ENCODE measurements at places on chromosomes 11 and 22.

- no peak for DNase-seq
Measured at GRCh38 chr11:120871924-120872323, 152.0 kb upstream of the TBCEL start.

DNA sequence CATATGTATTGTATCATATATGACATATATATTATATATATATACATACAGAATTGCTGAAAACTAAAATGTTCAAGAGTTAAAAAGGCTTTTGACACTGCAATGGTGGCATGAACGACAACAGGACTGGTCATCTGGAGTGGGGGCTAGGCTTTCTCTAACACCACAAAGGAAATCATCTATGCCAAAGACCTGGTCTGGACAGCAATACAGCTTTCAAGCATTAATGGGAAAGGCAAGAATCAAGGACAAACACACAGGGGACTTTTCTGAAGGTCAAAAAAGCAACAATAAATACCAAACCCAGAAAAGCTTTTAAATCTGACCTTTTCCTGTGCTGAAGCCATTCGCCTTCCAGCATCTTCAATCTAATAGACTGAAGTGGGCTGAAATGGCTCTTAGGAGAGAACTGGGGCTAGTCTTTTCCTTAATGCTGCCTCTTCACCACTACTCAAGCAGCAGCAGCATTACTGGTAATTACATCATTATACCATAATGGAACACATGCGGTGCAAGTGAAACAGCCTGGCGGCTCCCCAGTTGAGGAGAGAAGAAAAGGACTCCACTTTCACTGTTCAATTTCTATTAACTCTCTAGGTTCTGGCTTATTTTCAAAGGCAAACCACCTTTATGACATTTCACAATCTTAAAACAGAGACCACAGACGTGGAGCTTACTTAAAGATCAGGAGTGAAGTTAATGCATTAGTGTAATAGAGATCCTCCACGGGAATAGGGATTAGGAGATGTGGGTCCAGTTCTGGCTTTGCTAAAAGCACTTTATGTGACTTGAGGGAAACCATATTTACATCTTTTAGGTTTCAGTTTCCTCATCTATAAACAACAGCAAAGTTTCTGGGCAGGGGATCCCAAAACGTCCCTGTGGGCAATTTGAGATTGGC is 63.0 kb downstream of the GAB2 start:
- DNase-seq = no peak

DNA sequence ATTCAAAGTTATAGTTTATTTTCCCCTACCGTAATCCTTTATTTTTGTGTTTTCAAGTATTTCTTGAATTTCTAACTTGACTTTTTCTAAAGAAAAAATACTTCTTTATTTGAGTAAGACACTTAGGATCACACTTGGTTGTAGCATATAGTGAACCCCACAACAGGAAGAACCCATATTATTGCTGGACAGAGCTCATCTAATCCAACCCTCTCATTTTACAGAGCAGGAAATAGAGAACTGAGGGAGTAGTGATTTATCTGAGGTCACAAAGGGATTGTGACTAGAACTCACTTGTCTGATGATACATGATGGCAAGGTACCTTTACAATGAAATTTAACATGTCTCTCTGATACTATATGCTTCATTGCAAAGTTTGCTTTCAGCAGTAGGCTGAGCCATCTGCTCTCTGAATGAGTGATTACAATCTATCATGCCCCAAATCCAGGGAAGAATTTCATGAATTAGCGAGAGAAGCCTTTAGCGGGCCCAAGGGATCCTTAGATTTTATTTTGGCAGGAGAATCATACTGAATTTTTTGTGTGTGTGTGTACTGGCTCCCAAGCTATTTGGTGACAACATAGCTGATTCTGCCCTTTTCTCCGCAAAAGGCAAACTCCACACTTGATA is 9.8 kb downstream of the SLC17A6 start:
- DNase-seq = no peak

DNA sequence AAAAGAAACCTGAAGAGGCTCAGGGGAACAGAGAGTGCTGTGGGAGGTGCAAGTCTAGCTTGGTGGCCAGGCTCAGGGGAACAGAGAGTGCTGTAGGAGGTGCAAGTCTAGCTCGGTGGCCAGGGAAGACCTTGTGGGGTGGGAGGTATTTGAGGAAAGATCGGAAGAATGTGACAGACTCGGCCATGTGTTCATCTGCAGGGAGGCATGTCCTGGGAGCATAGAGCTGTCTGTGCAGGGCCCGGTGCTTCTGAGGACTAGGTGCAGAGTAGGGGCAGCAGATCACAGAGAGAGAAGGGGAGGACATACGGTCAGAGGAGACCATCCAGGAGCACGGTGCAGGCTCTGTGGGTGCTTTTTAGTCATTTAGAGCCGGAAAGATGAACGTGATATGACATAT is 10.8 kb downstream of the IFITM10 start:
- no peak for DNase-seq

DNA sequence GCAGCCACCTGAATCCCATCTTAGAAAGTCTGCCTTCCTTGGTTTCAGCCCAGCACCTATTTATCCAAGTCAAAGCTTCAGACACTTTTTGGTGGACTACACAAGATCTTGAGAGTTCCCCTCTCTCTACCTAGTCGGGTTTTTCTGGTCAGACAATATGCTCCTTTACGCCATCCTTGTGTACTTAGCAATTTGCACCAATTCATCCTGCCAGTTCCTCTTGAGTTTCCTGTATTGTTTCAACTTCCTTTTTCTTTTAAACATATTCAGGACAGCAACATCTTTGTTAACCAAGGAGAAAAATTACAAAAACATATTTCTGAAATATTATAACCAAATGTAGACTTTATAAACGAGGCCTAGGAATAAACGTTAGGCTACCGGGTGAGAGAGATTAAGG is 368.2 kb upstream of the CADM1 start:
- DNase-seq = no peak

DNA sequence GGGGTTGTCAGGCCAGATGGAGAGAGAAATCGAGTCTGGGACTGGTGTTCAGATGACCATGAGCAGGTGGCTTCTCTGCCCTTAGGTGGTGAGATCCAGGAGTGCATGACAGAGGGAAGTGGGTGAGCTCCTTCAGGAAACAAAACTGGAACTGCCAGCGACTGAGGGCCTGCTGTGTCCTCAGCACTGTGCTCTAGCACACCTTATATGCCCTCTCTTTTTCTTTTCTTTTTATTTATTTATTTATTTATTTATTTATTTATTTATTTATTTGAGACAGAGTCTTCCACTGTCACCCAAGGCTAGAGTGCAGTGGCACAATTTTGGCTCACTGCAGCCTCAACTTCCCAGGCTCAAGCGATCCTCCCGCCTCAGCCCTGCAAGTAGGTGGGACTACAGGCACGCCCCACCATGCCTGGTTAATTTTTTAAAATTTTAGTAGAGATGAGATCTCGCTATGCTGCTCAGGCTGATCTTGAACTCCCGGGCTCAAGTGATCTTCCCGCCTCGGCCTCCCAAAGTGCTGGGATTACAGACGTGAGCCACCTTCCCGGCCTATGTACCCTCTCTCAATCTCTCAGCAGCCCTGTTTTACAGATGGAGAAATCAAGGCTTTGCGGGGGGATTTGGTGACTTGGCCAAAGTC is 14.8 kb upstream of the RASD2 start:
- DNase-seq = no peak

- no peak for DNase-seq
Measured at GRCh38 chr11:26764315-26764714, 42.5 kb upstream of the SLC5A12 start.

DNA sequence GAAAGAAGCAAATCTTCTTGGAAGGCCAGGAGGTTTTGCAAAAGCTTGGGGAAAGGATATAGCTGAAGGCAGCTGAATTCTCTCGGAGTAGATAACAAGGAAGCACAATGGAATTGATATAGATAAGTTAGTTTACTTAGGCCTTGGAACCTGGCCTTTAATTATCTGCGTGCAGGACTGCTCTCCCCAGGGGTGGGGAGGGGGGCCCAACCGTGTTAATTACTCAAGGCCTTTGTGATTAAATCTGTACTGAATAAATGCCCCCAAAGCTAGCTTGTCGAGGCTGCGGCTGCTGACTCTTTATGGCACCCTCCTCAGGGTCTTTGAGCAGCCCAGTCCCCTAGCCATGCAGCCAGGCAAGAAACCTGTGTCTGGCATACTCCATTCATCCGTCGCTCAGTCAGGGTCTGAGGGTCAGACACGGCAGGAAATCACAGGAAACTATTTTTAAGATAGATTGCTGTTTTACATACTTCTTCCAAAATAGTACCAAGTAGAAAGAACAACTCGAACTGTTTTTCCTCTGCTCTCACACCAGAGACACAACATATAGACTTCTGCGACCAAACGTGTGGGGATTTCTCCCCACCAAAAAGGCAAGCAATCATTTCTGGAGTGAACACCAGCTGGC is 36.5 kb downstream of the MS4A2 start:
- no peak for DNase-seq

DNA sequence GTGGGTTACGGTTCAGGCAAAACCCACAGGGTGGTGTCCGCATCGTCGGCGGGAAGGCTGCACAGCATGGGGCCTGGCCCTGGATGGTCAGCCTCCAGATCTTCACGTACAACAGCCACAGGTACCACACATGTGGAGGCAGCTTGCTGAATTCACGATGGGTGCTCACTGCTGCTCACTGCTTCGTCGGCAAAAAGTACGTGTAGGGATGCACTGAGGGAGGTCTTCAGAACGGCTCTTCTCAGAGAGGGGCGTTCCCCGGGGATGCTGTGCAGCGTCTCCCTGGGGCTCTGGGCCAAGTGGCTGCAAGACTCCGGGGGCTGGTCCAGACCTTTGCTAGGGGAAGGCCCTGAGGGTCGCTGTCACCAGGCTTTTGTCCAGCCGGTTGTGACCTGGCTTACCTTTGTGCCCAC is 1.3 kb downstream of the ACR start:
- DNase-seq = no peak

- DNase-seq = no peak
Measured at GRCh38 chr11:29361369-29361768, 655.5 kb downstream of the KCNA4 start.

- no peak for DNase-seq
Measured at GRCh38 chr11:116631201-116631600, 141.6 kb downstream of the BUD13 start.

DNA sequence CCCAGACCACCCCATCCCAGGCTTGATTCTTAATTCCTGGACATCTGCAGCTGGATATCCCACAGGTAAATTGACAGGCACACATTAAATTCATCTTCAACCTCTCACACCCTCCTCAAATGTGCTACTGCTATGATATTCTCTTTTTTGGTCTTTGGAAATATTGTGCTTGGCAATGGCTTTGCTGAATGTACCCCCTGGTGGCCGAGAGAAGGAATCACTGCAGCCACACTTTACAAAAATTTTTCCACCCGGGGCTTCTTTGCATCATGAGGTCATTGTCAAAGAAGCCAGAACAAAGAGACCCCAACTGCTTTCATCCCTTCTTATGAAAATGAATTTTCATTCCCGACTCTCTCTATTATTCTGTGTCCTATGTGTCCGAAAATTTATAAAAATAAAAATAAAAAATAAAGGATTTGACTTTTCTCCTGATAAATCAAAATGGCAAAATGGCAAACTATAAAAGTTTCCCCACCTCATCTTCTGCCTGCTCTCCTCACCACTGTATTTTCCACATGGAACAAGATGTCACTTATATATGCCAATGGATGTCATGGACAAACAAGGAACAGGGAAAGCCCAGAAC is 15.0 kb upstream of the CYB5R2 start:
- peak; percentile 24 for DNase-seq

DNA sequence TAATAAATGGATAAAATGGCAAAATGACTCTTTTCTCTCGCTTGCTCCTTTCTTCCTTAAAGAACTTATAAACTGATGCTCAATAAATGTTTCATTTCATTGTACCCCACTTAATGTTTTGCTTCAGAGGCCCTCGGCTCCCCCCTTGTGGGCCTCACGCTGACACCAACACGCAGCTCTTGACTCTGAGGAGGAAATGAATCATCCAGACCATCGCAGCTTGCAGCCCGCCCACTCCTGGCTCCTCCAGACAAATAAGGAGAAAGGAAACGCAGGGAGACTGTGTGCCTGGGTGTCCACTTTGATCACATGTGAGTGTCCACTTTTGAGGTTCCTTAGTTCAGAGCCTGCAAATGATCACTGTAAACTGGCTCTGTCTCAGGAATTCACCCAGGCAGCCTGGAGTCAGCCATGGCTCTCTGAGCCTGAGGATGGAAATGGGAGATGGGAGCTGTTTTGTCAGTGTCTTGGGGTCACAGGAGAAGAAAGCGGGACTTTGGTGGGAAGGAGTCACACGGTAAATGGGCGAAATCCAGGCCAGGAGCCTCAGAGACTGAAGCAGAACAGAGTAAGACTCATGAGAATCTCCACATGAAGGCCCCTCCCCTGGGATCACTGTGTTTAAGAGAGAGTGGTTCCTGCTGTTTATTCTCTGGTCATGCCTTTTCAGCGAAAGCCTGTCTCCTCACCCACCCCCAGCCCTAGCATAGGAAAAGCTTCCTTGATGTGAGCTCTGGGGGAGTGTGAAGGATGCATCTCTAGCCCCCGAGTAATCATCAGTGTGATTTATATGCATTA is 96.5 kb downstream of the CWC15 start:
- peak; percentile 44 for DNase-seq

GRCh38 chr22:19849835-19850762 is 4.6 kb downstream of the GNB1L start:
- DNase-seq = no peak

DNA sequence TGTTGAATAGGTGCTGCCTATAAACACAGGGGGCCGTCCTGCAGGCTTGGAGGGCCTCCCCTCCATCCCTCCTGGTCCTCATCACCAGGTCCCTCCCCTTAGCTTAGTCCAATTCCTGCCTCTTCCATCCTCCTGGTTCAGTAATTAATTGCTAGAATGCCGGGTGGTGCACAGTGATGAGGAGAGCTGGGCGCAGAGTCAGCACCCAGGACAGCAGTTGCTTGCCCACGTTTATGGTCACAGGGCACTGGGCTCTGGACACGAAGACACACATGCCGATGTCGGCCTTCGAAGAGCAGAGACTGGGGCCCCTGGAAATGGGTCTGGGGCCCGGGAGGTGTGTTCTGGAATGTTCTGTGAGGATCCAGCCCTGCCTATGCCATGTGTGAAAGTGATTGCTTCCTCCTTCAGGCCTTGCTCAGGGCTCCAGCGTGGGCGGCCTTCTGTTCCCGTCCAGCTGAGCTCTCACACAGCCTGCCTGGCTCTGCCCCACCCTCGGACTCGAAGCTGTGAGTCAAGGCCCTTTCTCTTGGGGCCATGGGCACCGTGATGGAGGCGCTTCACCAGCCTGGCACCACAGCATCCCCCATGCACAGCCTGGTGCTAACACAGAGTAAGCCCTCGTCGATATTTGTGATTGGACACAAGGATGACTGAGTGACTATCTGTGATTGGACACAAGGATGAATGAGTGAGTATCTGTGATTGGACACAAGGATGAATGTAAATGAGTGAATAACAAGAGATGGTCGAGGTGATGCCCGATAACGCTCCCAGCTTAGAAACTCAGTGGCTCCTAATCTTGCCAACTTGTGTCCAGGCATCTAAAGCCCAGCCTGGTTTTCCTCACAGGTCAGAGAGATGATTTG is 884.7 kb downstream of the BRD1 start:
- no peak for DNase-seq

DNA sequence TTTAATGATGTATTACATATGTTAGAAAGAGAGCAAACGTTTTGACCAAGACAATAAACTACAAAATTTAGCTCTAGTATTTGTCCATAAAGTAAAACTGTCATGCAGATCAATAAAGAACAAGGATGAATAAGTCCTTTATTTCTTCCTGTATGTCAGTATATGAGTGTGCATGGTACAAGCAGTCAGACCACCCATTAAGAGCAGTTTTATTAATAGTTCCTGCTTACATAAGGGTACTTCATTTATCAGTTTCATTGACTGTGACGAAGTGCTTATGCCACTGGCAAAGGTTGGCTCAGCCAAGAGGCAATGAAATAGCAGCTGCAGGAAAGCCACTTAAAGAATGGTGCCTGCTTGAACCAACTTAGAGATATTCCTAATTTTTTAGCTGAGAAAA is 913.0 kb upstream of the CNTN5 start:
- DNase-seq = no peak
